NCI-H2029 treated with DMSO at 0.1 percent for 48 hours (cell line): ENCODE measurements at places on chromosomes 7 and 10.

GRCh38 chr10:86644152-86644793 lies 10.1 kb upstream of the OPN4 start:
- DNase-seq: no peak

DNA sequence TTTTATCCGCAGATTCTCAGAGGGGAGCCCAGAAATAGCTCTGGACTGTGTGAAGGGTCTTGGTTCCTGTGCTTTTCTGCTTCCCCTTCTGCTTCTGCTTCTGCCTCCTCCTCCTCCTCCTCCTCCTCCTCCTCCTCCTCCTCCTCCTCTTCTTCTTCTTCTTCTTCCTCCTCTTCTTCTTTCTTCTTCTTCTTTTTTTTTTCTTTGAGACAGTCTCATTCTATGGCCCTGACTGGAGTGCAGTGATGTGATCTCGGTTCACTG lies 11.6 kb downstream of the PDZD7 start:
- DNase-seq: no peak

DNA sequence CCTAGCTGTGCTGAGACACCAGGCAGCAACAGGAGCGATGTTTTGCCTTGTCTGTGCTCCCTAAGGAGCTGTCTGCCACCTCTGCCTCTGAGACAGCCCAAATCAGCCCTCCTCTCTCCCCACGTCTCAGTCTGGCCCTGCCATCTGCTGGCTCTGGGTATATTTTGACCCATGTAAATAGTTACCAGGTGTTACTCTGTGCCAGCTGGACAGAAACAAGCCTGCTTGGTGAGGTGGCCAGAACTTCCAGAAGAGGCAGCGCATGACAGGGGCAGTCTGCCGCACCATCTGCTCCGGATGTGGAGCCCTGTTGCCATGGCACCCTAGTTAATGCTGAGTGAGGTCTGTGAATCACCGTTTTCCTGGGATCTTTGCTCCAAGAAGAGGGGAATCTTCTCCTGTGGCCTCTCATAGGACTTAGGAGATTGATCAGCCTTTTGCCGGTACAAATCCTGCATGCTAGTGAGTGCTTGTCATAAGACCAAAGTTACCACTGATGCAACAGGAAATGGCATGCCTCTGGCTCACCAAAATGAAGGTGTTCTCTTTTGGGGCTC lies 31.8 kb downstream of the GSTO2 start:
- peak; percentile 13 for DNase-seq

GRCh38 chr7:143408686-143409561 lies at the start of gene EPHA1:
Gene EPHA1, minus strand, starts transcription at chr7:143408856. Its CDS starts 51 bp downstream, at chr7:143408805.
- DNase-seq: peak; percentile 52
